ENCODE measurements at places on chromosomes 7 and 10. TPM values are rescaled to one million over a fixed set of nuclear protein-coding genes. Genes with fewer than 3 reads are reported as not detected.
A peak's percentile ranks its signal among the peaks of the same experiment; 100 is the strongest.

The UBE2D1 gene
- 3.4 TPM for total RNA-seq

DNA sequence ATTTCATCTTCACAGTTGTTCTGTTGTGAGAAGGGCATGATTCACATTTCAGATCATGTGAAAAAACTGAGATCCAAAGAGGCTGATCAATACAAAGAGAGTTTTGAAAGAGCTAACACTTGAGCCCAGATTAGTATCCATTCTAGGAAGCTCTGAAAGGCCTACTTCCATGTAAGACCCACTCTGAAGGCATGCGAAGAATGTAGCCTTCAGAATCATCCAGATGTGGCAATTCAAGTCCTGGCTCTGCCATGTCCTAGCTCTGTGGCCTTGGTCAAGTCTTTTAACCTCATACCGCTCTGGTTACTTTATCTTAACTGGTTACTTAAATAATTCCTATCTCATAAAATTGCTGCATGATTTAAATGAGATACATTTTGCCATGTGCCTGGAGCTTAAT is 111.1 kb downstream of the FZD1 start:
- DNase-seq, result no peak

GRCh38 chr7:104976966-104977636 is 36.9 kb upstream of the KMT2E start:
- DNase-seq, result peak; percentile 36

The DLX6 gene
- total RNA-seq, result not detected

The NUDT13 gene
- 1.3 TPM for total RNA-seq

The SNCG gene
- total RNA-seq, result not detected

GRCh38 chr7:140587243-140587642 is 53.4 kb downstream of the DENND2A start:
- no peak for DNase-seq

- no peak for DNase-seq
Observed at GRCh38 chr7:145009876-145010275, 174.0 kb upstream of the TPK1 start.

- DNase-seq, result peak; percentile 68
Observed at GRCh38 chr7:22872096-22872807, 49.6 kb upstream of the TOMM7 start.

DNA sequence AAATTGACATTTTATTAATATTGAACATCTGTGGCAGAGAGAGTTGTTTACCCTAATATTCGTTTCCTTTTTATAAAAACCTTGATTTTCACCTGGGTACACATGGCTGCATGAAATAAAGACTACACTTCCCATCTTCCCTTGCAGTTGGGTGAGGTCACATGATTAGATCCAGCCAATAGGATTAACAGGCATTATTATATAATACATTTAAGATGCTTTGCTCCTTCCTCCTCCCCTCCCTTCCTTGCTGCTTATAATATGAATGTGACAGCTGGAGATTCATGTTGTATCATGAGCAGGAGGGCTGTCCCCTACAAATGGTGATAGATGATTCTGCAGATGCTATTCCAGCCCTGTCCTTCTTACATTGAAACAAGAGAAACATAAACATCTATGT is 146.6 kb downstream of the SH2D4B start:
- peak; percentile 81 for DNase-seq

The GRID2IP gene
- total RNA-seq, result not detected

The STEAP2 gene
- total RNA-seq, result not detected

DNA sequence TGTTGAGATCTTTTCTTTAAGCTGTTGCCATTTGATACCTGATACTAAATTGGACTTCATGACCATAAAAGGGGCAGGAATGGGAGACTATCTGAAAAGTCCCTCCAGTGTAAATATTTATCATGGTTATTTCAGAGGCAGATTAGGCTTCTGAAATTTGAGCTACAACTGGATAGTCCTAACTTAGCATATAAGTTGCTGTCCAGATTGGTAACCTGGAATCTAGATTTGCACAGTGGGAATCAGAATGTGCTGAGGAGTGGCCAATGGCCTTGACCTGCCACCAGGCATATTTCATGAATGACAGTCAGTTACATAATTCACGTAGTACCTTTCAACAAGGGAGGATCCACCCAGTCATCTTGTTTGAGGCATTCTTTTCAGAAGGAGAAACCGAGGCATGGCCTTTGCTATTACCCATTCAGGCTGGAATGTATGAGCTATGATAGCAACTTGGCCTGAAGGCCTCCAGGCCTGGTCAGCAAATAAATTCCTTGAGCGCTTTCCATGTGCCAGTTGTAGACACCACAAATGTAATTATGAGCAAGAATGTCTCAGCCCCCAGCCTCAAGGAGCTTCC is 80.0 kb downstream of the EEPD1 start:
- DNase-seq, result no peak

The ITPRID1 gene
- total RNA-seq, result not detected

DNA sequence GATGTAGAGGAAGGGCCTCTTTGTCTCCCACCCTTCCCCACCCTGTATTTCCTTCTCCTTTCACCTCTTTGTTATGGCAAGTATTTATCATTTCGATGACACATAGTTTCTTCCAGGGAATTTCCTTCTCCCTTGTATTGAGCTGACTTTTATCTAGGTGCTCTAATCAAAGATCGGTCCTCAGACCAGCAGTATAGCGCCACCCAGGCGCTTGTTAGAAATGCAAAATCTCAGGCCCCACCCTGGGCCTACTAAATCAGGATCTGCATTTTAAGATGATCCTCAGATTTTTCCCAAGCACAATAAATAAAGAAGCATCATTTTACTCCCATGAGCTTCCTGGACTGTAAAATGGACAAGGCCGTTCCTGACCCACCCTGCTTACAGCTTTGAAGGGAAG is 12.0 kb upstream of the GOT1 start:
- DNase-seq, result no peak

DNA sequence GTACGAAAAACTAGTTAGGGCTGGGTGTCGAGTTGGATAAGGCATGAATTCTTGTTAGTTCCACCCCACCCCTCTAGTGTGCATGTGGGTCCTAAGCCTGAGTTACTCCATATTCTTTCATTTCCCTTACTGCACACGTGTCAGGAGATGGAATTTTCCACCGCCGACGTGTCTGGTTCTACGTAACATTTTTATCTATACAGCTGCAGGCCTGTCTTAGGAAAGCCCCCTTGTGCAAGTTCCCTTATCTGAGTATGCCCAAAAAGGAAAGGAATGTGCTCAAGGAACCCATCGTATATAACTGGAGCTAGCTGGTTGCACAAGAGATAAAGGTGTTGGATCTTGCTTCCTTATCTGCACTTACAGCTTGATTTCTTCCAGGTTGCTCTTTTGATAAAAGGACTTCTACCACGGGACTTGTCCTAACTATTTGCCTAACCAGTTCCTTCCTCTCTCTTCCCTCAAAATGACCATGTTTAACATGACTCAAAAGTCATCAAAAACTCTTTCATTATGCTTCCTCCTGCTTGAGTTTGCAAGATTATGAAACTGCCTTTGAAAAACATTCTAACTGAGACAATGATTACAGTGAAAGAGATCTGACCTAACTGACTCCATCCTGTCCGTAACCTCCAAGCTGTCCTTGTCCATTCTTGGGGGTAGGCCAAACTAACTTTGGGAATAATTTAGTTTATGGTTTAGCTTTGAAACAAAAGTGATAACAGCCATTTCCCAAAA is 181.4 kb downstream of the AKR1D1 start:
- no peak for DNase-seq

GRCh38 chr10:113272511-113272910 is 280.3 kb upstream of the HABP2 start:
- no peak for DNase-seq

- no peak for DNase-seq
Observed at GRCh38 chr7:106065575-106066500, 46.3 kb downstream of the SYPL1 start.

- peak; percentile 86 for DNase-seq
Observed at GRCh38 chr10:115417585-115418265, 324.6 kb downstream of the ATRNL1 start.

The TAS2R38 gene
- not detected for total RNA-seq

DNA sequence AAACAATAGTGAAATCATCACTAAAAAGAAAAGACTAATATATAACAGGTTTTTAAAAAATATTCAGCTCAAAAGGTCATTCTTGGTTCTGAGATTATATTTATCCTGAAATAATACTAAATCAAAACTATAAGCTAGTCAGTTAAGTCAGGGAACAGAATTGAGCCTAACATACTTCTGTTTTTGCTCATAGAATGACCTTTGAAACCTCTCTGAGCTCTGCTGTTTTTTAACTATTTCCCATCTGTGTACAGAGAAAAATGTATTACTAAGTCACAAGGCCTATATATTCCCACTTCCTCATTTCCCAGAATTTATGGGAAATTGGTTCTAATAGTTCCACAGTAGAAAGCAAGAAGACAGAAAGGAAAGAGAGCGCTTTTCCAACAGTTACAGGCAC is 346.8 kb upstream of the ETV1 start:
- no peak for DNase-seq

All from Karpas-422 (cell line).